Activated naive CD8-positive, alpha-beta T cell treated with anti-CD3 and anti-CD28 coated beads for 36 hours (primary cell): ENCODE measurements at places on chromosomes 5 and 9.

GRCh38 chr9:97711223-97711626 is 14.1 kb upstream of the XPA start:
- DNase-seq = no peak

GRCh38 chr9:35962126-35962906 is 4.4 kb upstream of the OR2S2 start:
- DNase-seq = no peak

GRCh38 chr5:11383506-11384095 is 520.6 kb downstream of the CTNND2 start:
- DNase-seq = no peak

DNA sequence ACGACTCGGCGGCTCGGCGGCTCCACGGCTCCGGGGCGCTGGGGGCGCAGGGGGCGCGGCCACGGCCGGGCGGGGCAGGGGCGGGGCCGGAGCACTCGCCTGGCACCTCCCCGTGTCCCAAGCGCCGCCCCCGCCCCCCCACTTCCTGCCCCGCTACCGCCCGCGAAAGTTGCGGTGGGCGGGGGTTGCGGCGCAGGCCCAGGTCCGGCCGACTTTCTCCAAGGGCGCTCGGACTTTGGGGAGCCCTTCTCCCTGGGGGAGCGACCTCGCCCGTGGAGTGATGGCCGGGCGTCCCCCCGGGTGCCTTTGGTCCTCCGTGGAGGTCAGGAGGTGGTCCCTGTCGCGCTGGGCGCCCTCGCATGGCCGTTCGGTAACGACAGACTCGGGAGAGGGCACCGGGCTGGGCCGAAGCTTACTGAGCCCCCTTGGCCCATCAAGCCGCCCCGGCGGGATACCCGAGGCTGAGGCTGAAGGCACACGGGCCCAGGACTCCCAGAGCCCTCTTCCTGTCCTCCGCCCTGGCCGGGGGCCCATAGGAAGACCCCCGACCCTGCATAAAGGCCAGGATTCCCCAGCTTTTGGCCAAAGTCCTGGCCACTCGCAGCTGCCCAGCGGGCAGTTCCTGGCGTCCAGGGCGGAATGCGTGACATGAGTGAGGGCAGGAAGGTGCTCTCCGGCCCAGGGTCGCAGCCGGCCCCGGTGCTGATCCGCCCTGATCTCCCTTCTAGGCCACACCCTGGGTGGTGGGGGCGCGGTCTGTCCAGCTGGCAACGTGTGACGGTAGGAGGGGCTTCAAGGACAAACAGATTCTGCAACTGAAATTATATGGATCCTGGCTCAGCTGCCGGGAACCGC is 883 bp upstream of the VAV2 start:
- peak; percentile 76 for DNase-seq

- DNase-seq = no peak
These were observed 90.6 kb upstream of the HAND1 start for GRCh38 chr5:154568589-154568988.

GRCh38 chr9:80615964-80616363 is 1044.2 kb downstream of the TLE4 start:
- no peak for DNase-seq
